ENCODE measurements at places on chromosomes 3 and 15. TPM values are rescaled to one million over a fixed set of nuclear protein-coding genes. Genes with fewer than 3 reads are reported as not detected.

DNA sequence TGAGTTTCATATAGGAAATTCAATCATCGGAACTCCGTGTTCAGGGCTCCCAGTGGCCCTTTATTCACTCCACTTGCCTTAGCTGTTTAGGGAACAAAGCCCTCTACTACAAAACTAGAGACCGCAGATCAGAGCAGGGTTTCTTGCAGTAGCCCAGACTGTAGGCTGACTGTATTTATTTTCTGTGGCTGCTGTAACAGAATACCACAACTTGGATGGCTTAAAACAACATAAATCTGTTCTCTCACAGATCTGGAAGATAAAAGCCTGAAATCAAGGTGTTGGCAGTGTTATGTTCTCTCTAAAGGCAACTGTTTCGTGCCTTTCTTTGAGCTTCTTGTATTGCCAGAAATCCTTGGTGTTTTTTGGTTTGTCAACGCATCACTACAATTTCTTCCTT is 479.0 kb downstream of the AGBL1 start:
- H3K4me3 ChIP-seq, result no peak overlapping the region
- H3K4me1 ChIP-seq, result no peaks in the 10 kb centered on the region
- no peaks in the 10 kb centered on the region for H3K27me3 ChIP-seq

DNA sequence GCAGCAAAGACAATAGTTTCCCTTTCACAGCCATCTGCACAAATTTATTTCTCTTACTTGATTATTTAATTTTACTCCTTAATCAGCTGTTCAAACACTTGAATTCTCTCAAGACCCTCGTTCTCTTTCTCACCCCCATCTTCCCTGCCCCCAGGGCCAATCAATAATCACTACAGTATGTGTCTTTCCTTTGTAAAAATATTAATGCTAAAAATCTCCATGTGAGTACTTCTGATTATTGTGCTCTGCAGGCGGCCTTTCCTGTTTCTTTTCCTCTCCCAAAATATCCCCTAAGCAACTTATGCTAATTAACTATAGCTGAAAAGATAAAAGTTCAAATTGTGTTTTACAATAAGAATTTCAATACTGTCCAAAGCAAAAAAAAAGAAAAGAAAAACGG is 617.0 kb upstream of the CBLB start:
- no peak overlapping the region for H3K27ac ChIP-seq
- DNase-seq, result no peak
- no peak overlapping the region for H3K4me3 ChIP-seq

The TMEM108 gene
- not detected for polyA plus RNA-seq

DNA sequence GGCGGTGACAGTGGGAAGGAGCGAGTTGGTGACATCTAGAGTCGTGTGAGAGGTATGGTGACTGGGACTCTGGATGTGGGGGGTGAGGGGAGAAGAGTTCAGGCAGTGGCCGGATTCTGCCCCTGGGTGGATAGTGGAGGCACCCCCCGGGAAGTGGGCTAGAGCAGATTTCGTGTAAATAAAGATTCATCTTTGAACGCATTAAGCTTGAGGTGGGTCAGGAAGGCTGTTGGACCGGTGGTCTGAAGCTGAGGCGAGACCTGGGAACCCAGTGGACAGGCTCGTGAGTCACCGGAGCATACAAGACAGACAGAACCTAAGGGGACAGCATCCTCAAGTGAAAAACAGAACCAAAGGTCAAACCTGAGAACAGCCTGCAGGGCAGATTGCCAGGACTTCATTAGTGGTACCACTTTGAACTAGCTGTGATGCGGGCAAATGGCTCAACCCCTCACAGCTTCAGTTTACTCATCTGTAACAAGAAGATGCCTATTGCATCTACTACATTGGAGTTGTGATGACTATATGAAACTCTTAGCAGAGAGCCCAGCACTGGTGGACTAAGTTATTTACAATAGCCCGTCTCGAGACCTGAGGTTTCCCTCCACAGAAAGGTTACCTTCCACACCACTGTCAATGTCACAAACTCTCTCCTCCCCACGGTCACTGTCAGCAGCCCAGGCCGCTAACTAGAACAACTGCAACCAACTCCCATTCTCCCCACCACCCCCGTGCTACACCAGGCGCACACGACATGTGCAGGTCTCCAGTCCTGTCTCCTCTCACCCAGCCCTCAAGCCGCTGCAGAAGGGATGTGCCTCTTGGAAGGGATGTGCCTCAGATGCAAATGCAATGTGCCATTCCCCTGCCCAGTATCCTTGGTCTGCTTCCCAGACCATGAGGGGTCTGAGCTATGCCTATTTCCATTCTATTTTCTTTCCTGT is 901 bp upstream of the CLN6 start:
- no peaks in the 10 kb centered on the region for H3K36me3 ChIP-seq
- peak overlapping the region; percentile 57 for H3K27ac ChIP-seq
- no peaks in the 10 kb centered on the region for H3K27me3 ChIP-seq
- peaks cover 20% of the 10 kb centered on the region for H3K4me1 ChIP-seq
- H3K4me3 ChIP-seq, result peak overlapping the region; percentile 39

DNA sequence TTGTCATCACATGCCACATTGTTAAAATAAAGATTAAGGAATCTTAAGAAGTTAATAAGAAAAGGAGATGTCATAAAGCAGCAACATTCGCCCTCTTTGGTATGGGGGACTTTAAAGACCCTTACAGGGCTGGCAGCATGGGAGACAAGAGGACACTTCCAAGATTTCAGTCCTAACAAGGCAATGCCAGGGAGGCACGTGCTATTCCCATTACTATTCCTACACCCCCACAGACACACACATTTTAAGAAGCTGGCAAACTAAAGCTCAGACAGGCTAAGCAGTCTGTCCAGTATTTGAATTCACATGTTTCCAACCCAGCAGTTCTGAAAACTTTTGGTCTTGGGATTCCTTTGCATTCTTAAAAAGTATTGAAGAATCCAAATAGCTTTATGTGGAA is 80.8 kb downstream of the WDR49 start:
- H3K27ac ChIP-seq, result no peak overlapping the region
- H3K4me3 ChIP-seq, result no peak overlapping the region
- no peaks in the 10 kb centered on the region for H3K4me1 ChIP-seq
- H3K36me3 ChIP-seq, result no peaks in the 10 kb centered on the region
- no peaks in the 10 kb centered on the region for H3K27me3 ChIP-seq
- DNase-seq, result no peak
